ENCODE measurements at places on chromosomes 7 and 10. TPM values are rescaled to one million over a fixed set of nuclear protein-coding genes. Genes with fewer than 3 reads are reported as not detected.

KCNMA1 gene
- 76.2 TPM for total RNA-seq

PNLIPRP3 gene
- 0.14 TPM for total RNA-seq

PARD3 gene
- 45.5 TPM for total RNA-seq

ZNF853 gene
- total RNA-seq, result 0.79 TPM

ZWINT gene
- 12.0 TPM for total RNA-seq

TRPV6 gene
- total RNA-seq, result 0.21 TPM

SEMA4G gene
- total RNA-seq, result 170 TPM

CTAGE4 gene
- total RNA-seq, result 15.2 TPM

LRRC18 gene
- not detected for total RNA-seq

POU6F2 gene
- not detected for total RNA-seq

ASB13 gene
- total RNA-seq, result 50.7 TPM

MEOX2 gene
- total RNA-seq, result 0.37 TPM

TSPAN33 gene
- 4.8 TPM for total RNA-seq

PRKG1 gene
- 17.2 TPM for total RNA-seq

PRKCQ gene
- total RNA-seq, result 0.89 TPM

LRRTM3 gene
- not detected for total RNA-seq

PSMC2 gene
- 64.6 TPM for total RNA-seq

GPER1 gene
- total RNA-seq, result 20.8 TPM

INMT gene
- total RNA-seq, result 3.5 TPM

NEUROG3 gene
- total RNA-seq, result 0.81 TPM

CALML5 gene
- total RNA-seq, result not detected

EVX1 gene
- total RNA-seq, result 0.82 TPM

WDFY4 gene
- 1.5 TPM for total RNA-seq

FKBP9 gene
- 89.5 TPM for total RNA-seq

ATRNL1 gene
- 0.89 TPM for total RNA-seq

UFSP1 gene
- 2.2 TPM for total RNA-seq

TMEM213 gene
- not detected for total RNA-seq

CYP26C1 gene
- total RNA-seq, result 0.14 TPM

STEAP4 gene
- 3.8 TPM for total RNA-seq

NKX2-3 gene
- 11.7 TPM for total RNA-seq

ZNF273 gene
- total RNA-seq, result 3.9 TPM

MYO1G gene
- 2.6 TPM for total RNA-seq

CDHR1 gene
- 127 TPM for total RNA-seq

CAV1 gene
- 74.1 TPM for total RNA-seq

ADCYAP1R1 gene
- total RNA-seq, result 1.5 TPM

SH3PXD2A gene
- total RNA-seq, result 48.5 TPM

FAM107B gene
- 55.1 TPM for total RNA-seq

ASB10 gene
- total RNA-seq, result not detected

TEX47 gene
- not detected for total RNA-seq

INA gene
- total RNA-seq, result 0.78 TPM

NPSR1 gene
- not detected for total RNA-seq

PROSER2 gene
- 11.3 TPM for total RNA-seq
